ENCODE measurements at places on chromosomes 3 and 15.

DNA sequence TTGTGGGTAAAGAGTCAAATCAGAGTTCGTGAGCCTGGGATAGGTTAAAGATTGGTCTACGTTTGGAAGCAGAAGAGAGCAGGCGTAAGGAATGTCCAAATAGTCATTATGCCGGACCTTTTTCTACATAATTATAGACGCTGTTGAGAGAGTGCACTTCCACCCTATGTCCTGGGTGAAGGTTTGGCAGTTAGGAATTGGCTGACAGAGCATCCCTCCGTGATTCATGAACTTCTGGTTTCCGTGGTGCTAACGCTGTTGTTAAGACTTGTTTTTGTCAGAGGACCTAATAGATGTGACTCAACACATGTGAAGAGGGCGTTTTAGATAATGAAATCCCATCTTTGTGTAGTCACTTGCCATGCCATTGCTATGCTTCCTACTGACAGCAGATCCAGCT is 1.1 kb downstream of the EAF1 start:
- peak; percentile 72 for DNase-seq

- DNase-seq = no peak
Observed at GRCh38 chr15:35547775-35548364, 1.9 kb upstream of the DPH6 start.

DNA sequence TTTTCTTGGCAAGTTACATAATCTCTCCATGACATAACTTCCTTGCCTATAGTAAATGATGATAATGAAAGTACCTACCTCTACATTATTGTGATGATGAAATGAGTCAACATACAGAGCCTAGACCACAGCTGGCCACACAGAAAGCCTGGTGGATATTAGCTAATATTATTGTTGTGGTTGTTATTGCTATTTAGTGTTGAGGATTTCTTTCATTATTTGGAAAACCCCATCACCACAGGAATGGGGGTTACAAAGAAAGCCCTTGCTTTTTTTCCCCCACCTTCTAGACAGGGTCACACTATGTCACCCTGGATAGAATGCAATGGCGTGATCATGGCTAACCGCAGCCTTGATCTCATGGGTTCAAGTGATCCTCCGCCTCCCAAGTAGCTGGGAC is 125.0 kb downstream of the PDZRN3 start:
- DNase-seq = no peak

DNA sequence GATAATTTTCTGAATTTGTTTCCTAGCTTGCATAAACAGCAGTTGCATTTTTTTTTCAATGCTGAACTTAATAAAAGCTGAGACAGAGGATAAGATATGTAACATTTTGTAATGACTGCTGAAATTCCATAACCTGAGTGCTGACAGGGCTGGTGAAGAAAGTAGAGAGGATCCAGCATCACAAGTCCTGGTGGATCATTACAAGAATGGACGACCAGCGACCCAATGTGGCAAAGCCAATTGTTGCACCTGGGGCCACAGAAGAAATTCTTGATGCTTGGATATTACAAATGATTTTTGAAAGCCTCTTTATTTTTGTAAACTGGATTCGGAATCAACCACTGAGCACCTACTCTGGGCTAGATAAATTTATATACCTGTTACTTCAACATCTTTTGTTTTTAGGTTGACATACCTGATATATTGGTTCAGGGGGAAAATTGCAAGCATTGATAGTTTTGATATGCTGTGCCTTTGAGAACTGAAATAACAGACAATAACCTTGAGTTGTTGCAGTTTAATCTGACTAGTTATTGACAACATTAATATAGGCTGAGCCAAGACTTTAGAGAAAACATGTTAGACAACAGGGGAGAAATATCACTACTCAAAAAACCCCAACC is 3.9 kb upstream of the ACTL6A start:
- peak; percentile 47 for DNase-seq

- no peak for DNase-seq
Observed at GRCh38 chr3:73716418-73716817, 91.7 kb upstream of the PDZRN3 start.

- DNase-seq = no peak
Observed at GRCh38 chr3:146746190-146746589, 141.0 kb upstream of the PLSCR5 start.

DNA sequence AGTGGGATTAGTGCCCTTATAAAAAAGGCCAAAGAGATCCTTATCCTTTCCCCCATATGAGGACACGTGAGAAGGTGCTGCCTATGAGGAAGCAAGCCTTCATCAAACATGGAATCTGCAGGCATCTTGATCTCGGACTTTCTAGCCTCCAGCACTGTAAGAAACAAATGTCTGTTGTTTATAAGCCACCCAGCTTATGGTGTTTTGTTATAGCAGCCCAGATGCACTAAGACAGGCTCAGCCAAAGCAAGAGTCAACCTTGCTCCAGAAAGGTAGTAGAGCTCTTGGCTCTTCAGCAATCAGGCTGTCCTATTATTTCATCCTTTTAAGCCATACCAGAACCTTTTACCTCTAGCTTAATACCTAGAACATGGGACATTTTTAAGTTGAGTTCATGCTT is 12.3 kb upstream of the TNIK start:
- no peak for DNase-seq

- no peak for DNase-seq
Observed at GRCh38 chr3:40873476-40873875, 325.8 kb upstream of the CTNNB1 start.

- no peak for DNase-seq
Observed at GRCh38 chr3:55235416-55235815, 251.7 kb downstream of the WNT5A start.

DNA sequence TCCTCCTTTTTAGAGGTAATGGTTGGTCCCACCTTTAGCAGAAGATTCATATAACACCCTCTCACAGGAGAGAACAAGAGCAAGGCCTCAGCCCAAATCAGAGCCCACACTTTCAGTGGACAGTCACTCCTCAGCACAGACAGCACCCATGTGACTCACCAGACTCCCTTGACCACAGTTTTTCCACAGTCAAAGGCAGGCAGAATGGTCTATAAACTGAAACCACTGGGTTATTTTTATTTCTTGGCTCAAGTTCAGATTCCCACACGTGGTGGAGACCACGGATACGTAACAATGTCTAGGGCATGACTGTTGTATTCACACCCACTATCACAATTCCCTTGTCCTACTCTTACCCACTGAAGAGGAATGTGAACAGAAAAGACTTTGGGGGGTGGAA is 237.8 kb upstream of the UBE2E1 start:
- DNase-seq = no peak

DNA sequence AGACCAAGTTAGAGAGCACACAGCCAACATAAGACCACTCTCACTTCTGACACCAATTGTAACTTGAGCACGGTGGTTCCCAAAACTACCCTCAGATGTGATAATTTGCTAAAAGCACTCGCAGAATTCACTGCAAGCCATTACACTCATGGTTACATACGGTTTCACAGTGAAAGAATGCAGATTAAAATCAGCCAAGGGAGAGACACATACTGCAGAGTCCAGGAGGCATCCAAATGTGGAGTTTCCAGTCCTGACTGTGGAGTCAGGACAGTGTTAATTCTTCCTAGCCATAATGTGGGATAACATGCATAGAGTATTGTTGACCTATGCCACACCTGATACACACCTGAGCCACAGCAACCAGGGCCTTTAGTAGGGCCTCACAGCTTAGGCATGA is 956.4 kb downstream of the NTRK3 start:
- no peak for DNase-seq

DNA sequence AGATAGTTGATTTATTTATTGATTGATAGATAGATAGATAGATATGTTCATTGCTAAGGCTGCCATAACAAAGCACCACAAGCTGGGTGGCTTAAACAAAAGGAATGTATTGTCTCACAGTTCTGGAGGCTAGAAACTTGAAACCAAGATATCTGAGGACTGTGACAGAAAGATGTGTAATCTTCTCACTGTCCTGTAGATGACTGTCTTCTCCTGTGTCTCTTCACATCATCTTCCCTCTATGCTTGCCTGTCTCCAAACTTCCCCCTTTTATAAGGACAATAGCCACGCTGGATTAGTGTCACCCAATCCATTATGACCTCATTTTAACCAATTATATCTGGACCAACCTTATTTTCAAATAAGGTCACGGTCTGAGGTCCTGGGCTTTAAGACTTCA is 40.9 kb downstream of the GNB4 start:
- no peak for DNase-seq

GRCh38 chr3:105483476-105483875 is 116.8 kb downstream of the ALCAM start:
- DNase-seq = no peak

DNA sequence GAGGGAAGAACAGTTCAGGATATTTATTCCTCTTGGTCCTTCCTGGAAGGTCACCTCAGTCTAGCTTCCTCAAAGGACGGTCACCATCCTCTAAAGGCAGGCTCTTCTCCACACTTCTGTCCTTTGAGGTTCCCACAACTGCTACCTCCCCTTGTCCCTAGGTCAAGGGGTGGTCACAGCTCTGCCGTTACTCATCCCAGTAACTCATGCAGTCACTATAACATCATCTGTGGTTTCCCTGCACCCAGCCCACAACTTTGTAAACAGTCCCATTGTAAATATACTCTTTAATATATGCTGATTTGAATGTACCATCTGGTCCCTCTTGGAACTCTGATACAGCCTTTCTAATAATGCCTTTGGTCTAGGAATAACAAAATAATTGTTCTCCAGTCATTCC is 887.4 kb downstream of the FHIT start:
- DNase-seq = no peak

DNA sequence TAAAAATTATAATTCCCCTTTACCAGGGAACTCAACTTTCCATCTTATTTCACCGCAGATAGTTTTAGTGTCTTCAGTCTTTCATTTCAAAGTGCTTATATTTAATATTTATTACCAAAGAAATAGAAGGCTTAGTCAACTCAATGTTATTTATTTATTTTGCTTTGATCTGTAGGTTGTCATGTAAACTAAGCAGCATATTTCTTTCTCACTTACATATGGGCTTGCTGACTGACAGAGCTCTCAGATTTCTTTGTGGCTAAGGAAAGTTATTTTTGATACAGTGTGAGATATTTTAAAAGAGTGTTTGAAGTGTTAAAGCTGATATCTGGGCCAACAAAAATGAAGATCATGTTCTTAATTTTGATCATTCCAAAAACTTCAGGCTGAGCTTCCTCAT is 331.4 kb downstream of the ROBO1 start:
- no peak for DNase-seq

GRCh38 chr3:126270145-126270811 is 86.9 kb downstream of the KLF15 start:
- no peak for DNase-seq

- DNase-seq = no peak
Observed at GRCh38 chr3:78004571-78004970, 964.7 kb downstream of the ROBO2 start.

DNA sequence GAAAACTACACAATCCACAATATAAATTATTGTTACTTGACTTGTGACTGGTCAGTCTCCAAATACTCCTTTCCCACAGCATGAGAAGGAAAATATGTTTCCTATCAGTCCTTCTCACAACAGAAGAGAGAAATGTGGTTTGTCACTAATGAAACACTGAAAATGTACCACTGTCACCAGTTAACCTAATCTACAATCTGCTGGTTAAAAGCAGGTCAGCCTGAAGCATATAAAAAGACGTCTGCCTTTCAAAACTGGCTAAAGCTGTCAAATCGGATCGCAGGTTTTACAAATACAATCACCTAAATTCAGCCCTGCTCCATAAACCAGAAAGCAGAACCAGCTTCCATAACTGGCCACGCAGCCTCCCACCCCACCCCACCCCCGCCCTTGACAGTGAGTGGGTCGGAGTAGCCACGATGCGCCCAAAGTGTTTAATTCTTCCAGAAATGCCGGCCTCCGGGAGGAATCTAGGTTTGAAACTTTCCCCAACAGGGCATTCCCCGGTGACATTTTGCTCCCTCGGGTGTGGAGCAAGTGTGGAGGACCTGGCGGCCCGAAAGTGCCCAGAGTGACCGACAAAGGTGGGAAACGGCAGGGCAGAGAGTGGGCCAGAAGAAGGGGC is 682 bp downstream of the ETFA start:
- DNase-seq = no peak

DNA sequence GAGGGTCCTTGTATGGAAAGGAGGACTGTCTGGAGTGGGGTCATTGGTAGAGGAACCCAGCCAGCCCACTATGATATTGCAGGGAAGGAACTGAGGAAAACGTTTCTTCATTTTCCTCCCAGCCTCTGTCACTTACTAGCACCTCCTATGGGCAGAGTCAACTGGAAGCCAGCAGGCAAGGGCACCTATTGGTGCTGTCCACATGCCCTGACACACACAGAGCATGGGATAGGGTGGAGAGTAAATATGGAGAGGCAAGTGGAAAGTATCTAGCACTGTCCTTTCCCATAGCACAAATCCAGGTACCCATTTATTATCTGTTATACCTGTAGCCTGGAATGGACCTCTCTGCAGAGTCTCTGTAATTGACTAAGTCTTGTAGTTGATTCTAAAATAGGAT is 285.6 kb downstream of the WDR72 start:
- DNase-seq = no peak

GRCh38 chr3:52333869-52334557 is 17.9 kb downstream of the DNAH1 start:
- DNase-seq = no peak

DNA sequence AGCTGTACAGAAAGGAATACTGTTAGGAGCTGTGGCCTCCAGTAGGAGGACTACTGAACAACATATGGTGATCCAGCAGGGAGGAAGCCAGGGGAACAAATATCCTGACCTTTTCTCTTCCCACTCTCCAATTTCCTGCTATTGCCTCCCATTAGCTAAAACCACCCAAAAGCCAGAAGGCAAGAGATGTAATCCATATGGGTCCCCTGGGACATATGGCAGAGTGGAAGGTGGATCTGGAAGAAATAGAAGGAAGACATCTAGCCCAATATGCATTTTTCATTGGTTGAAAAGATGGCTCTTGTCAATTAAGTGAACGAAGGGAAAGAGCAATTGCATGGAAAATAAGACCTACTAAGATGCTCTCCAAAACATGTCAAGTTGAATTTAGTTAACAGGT is 167.2 kb downstream of the CNTN3 start:
- no peak for DNase-seq

GRCh38 chr3:106773795-106774194 is 603.4 kb upstream of the CCDC54 start:
- no peak for DNase-seq

DNA sequence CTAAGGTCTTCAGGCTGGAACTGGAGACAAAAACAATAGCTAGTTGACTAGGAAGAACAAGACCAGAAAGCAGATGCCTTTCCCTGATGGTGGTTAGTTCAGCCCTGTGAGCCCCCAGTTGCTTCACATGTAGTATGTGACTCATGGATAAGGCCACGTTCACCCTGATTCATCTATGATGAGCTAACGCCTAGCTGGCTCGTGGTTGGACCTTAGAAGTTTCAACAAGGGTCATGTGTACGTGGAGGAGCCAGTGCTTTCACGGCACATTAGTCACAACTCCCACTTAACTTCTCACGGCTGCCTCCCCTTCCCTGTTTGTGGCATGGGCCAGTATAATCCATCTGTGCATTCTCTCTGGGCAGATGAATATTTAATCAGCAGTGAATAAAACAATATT is 20.6 kb downstream of the COL8A1 start:
- no peak for DNase-seq
